ENCODE measurements at places on chromosomes 2 and 18.
A peak's percentile ranks its signal among the peaks of the same experiment; 100 is the strongest.

- peak; percentile 63 for DNase-seq
These were observed 9.3 kb downstream of the NCK2 start for GRCh38 chr2:105754011-105754410.

- no peak for DNase-seq
These were observed 222.6 kb upstream of the CHAC2 start for GRCh38 chr2:53544871-53545558.

GRCh38 chr2:220053919-220054318 lies 426.5 kb downstream of the SLC4A3 start:
- no peak for DNase-seq

DNA sequence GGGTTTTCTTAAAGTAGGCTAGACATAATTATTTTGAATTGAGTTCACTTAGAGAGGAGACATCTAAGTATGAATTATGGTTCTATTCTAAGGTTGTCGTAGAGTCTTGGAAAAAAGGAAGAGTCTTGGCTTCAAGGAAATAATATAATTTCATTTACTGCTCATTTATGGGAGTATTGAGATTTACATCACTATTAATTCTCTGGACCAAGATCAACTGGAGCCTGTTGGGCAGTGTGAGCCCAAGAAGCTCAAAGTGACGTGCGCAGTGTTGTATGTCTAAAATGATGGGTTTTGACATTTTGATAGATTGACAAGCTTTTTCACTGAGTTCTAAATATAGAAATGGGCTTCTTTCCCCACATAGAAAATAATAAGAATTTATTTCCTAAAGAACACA lies 154.7 kb downstream of the QPCT start:
- no peak for DNase-seq

- DNase-seq = no peak
These were observed 139.0 kb upstream of the SERPINE2 start for GRCh38 chr2:224178056-224178455.

GRCh38 chr2:73972846-73973245 lies 11.9 kb upstream of the TET3 start:
- DNase-seq = no peak

DNA sequence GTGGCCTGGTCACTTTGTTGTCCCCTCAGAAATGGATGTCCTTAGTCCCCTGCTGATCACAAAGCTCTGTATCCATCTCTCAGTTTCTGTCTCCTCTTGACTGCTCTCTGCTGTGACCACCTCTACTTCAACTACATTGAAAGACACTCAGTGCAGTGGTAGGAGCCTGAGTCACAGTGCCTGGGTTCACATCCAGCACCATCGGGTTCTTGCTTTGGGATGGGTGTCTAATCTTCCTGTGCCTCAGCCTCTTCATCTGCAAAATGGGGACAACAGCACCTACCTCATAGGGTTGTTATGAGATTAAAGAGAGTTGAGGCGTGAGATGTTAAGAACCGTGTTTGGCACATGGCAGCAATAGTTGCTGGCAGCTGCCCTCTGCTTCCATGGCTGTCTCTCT lies 30.6 kb downstream of the YPEL5 start:
- no peak for DNase-seq

DNA sequence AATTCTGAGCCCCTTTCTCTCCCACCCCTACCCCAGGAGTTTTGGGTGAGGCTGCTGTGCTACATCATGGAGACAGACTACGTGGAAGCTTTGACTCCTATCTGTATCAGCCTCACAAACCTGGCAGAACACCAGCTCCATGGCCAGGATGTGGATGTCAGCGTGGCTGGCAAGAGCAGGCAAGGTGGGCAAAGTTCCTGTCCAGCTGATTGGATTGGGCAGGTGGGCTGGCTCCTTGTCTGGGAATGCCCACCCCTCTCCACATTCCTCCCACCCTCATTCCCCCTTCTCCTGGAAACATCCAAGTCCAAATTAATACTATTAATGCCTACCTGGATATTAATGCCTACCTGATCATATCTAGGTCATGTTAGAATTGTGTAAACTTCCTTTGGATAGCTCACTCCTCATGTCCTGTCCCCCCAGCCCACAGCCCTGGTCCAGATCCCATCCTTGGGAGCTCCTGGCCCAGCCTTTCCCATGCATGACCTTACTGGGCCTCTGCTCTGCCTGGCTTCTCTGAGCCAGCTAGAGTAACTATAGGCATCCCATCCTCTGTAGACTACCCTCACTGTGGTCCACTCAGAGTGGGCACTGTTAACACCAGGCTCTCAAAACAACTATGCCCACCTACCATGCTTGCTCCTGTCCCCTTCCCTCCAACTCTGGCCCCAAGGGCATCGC lies 24.1 kb downstream of the MROH2A start:
- DNase-seq = no peak

DNA sequence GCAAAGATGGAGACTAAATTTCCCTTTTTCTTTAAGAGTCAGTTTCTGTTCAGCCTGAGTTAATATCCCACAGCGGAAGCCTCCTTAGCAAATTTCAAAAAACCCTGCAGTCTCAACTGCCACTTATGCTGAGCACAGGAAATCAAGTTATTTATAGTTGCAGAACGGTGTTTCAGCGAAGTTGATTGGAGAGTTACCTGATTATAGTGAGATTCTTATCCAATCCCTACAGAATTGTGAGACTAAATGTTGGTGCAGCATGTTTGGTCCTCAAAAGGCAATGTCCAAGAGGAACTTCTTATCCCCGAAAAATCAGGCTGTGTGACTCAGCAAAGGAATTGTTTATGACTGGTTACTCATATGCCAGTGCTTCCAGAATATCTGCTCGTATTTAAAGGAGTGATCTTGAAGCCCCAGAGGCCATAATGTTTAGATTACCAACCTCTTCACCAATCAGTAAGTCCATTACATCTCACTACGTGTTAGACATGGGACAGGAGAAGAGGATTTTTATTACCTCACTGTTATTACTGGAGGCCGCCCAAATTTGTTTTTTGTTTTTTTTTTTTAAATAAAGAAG lies 67.9 kb downstream of the LRRFIP1 start:
- DNase-seq = peak; percentile 66

- no peak for DNase-seq
These were observed 3.1 kb downstream of the CXCR2 start for GRCh38 chr2:218128781-218129457.

DNA sequence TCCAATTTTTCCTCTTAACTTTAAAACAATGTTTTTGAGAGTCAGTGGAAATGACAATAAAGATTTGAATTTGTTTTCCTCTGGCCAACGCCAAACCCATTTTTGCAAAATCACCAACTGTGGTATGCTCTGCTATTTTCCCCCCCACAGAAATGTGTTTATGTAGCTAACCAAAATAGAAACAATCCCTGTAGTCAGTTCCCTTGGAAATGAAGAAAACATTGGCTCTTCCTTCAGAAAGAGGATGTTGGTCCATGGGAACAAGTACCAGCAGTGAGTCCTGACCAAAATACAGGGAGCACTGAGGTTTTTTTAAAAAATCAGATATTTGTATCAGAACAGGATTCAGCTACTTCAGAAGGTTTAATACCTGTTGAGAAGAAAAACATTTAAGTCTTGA lies 65.3 kb downstream of the SLC40A1 start:
- no peak for DNase-seq

DNA sequence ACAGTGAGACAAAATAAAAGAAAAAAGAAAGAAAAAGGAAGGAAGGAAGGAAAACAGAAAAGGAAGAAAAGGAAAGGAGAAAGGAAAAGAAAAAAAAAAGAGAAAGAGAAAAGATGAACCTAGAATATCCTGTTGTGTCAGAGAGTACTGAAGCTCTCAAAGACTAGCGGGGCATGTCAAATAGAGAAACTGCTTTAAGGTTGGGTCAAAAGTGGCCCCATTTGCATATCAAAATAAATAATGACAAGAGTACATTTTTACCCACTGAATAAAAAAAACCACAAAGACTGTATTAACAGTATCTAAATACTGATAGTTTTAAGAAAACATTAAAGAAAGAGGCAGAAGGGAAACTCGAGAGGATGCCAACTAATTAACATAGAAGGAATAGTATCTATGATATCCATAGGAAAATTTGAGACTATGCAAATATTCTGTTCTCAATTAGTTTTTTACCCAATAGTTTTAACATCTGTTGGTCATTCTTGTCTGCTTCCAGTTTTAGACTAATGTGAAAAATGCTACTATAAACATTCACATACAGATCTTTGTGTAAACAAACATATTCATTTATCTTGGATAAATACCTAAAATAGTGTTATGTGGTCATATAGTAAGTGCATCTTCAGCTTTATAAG lies 53.2 kb downstream of the SFXN5 start:
- no peak for DNase-seq

DNA sequence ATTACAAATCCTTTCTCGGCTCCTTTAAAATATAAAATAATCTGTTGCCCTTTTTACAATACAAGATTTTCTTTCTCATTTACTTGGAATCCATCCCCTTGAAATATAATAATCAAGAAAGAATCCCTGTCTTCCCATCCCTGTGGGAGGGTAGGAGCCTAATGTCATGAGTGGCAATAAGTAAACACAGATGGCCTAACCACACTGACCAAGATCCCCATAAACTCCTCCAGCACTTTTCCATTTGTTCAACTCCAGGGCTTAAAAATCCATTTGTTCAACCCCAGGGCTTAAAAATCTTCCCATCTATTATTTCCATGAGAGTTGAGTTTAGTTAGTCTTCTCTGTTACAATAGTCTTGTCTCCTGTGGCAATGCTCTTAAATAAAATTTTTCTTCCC lies 297.6 kb downstream of the CDH7 start:
- DNase-seq = no peak

GRCh38 chr2:14554849-14555545 lies 77.5 kb upstream of the LRATD1 start:
- no peak for DNase-seq

DNA sequence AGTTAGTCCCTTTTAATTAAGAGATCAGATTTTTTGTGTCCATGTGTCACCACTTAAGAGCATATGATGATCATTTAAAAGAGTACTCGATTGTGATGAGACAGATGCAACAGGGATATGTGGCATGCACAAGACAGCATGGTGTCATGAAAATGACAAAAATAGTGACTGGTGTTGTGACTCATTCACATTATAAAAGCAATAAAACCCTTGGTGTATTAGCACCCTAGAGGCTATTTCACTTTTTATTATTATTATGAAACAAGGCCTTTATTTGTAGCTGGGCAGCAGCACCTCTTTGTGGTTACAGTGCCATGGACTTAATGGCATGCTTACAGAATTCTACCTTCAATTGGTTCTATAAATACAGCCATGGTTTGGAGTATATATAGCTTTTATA lies 1296.0 kb upstream of the ZEB2 start:
- no peak for DNase-seq
